ENCODE measurements at places on chromosomes 4 and X.

DNA sequence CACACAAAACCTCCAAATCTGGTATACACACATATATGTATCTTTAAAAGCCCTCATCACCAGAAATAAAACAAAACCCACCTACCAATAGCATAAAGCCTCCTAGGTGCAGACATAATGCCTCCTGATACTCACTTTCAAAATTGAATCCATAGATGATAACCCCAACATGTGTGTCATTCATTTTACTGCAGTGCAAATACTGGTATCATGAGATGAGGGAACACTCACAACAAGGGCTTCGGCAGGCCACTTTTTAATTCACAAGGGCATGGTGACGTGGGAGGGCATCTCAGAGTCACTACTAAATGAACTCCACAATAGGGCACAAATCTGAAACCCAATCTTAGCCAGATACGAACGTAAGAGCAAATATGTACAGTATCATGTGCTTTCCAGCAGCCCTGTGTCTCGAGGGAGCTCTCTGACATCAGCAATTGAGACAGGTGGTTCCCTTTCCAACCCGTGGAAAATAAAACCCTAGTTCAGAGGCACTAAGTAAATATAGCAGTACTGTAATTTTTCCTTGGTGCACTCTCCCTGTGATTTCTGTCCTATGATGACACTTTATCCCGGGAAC is 14.1 kb upstream of the PPARGC1A start:
- no peak for DNase-seq

- DNase-seq, result no peak
These were observed 12.0 kb downstream of the TSPAN5 start for GRCh38 chr4:98646422-98646821.

GRCh38 chr4:37594099-37594498 is 92.1 kb downstream of the RELL1 start:
- DNase-seq, result no peak

GRCh38 chrX:20056704-20057103 is 60.0 kb downstream of the MAP7D2 start:
- DNase-seq, result peak; percentile 40

DNA sequence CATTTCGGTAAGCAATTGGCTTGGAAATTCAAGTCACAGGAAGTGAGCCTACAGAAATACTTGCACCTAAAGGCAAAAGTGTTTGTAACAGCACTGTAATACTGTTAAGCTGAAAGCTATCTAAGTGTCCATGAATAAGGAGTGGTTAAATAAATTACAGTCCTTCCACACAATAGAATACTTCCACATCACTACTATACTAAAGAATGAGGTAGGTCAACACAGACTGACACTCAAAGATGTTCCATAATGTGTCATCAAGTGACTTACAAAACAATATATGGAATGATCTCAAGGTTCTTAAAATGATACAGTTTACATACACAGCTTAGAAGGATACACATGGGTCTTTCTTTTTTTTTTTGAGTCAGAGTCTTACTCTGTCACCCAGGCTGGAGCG is 27.0 kb downstream of the SLC10A6 start:
- no peak for DNase-seq

- DNase-seq, result no peak
These were observed 167.8 kb downstream of the PACRGL start for GRCh38 chr4:20868108-20868507.

GRCh38 chr4:122012735-122013134 is 60.9 kb upstream of the TRPC3 start:
- DNase-seq, result no peak

GRCh38 chr4:17336986-17337385 is 174.9 kb downstream of the QDPR start:
- no peak for DNase-seq

DNA sequence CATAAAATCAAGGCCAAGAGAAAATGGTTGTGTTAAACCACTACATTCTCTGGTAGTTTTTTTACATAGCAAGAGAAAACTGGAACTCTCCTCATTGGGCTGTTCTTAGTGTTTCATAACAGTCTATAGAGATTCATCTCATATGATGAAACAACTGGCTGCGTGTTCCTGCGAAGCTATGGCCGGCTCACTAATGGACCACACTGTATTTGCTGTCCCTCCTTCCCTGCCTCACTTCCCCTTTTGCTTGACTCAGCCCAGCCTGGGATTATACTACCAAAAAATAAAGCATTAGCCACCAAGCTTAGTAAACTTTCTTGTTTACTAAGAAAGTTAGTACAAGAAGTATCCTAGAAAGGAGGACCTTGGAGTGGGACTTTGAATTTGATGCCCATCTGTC is 31.6 kb upstream of the LSM6 start:
- DNase-seq, result no peak

GRCh38 chrX:74049126-74049525 is 254.9 kb upstream of the ZCCHC13 start:
- no peak for DNase-seq

GRCh38 chrX:153884136-153884535 is 1.8 kb downstream of the L1CAM start:
- DNase-seq, result no peak

DNA sequence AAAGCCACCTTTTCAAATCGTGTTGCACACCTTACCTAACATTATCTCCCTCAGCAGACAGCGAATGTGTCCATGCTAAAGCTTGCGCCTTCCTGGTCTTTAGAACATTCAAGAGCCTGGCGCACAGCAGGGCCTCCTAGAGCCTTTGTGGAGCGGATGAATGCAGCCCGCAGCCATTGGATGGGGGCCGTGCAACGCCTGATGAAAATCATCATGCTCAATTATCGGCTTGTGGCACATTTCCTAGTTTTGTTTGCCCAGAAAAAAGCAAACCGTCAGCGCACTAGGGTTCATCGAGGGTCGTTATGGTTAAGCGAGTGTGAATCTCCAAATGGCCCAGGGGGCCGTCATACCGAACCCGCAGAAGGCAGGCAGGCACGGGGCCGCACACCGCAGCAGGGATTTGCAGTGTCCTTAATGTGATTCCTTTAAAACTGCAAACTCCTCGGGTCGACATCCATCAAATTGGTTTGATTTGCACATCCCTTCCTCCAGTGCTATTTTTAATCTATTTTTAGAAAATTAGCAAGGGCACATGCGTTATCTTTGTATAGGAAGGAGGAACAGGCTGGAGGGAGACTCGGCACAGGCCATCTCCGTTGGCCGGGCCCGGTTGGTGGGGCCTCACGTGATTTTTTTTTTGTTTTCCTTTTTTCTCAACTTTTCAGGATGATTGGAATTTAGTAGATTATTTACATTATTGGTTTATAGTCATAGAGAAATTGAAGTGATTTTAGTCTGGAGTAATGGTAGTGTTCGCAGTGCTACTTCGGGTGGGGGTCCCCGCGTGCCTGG is 53.1 kb downstream of the ABLIM2 start:
- DNase-seq, result peak; percentile 51

GRCh38 chrX:121165930-121166359 is 118.5 kb downstream of the GLUD2 start:
- no peak for DNase-seq

DNA sequence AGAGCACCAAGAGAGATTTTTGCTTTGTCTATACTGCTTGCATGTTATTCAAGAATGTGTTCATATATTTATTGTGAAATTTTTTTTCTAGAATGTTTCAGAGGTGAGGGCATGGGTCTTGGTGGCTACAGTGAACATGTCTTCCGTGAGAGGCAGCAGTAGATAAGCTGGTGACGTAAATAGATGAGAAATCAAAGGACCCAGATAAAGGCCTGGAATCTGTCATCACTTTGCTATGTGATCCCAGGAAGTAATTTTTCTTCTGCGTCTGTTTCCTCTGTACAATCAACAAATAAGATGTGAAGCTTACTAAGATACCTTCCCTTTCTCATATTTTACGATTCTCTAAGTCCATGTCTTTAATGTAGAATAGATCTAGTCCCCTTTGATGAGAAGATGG is 129.1 kb downstream of the COL4A6 start:
- no peak for DNase-seq

DNA sequence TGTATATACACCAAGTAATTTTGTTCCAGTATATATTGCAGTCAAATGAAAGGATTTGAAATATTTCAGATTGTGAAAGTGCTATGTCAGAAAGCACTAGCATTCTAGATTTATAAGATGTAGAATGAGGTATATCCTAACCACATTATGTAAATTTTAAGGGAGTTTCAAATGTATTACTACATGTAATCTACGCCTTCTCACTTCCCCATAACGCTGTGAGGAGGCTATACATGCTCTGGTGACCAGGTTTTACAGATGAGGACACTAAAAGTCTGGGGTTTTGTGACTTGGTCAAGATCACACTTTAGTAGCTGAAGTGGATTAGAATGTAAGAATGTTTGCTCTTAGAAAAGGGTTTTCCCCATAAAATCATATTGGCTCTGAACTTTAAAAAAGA is 8.1 kb downstream of the ENPEP start:
- DNase-seq, result no peak

All from neural progenitor cell (in vitro differentiated cells).